ENCODE measurements at places on chromosomes 11 and 22.

GRCh38 chr11:62796281-62796680 lies 4.5 kb upstream of the TMEM223 start:
- DNase-seq, result no peak

DNA sequence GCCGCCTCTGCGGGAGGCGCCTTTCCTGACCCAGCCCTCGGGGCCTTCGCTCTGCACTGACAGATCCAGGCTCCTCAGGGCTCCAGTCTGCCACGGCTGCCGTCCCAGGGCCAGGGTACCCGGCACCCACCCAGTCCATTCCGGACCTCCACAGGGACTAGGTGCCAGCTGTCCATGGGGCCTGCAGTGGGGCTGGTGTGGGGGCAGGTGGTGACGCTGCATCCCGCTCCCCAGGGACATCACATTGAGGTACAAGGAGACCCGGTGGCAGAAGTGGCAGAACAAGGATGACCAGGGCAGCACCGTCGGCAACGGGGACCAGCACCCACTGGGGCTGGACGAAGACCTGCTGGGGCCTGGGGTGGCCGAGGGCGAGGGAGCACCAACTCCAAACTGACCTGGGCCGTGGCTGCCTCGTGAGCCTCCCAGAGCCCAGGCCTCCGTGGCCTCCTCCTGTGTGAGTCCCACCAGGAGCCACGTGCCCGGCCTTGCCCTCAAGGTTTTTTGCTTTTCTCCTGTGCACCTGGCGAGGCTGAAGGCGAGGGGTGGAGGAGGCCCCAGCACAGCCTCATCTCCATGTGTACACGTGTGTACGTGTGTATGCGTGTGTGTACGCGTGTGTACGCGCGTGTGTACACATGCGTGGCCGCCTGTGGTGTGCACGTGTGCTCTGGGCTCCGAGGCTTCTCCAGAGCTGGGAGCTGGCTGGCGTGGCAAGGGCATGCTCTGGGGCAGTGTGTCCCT lies 16.7 kb downstream of the RNH1 start:
- DNase-seq, result no peak

DNA sequence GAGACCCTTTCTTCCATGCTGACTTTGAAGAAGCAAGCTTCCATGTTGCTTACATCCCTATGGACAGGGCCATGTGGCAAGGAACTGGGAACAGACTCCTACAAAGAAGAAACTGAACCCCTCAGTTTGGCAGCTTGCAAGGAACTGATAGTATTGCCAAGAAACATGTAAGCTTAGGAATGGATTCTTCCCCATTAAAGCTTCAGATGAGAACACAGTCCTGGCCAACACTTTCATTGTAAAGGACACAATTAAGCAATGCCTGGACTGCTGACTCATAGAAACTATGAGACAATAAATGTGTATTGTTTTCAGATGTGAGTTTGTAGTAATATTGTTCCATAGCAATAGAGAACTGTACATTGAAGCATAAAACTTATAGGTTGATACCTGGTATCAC lies 82.4 kb downstream of the AASDHPPT start:
- DNase-seq, result no peak

DNA sequence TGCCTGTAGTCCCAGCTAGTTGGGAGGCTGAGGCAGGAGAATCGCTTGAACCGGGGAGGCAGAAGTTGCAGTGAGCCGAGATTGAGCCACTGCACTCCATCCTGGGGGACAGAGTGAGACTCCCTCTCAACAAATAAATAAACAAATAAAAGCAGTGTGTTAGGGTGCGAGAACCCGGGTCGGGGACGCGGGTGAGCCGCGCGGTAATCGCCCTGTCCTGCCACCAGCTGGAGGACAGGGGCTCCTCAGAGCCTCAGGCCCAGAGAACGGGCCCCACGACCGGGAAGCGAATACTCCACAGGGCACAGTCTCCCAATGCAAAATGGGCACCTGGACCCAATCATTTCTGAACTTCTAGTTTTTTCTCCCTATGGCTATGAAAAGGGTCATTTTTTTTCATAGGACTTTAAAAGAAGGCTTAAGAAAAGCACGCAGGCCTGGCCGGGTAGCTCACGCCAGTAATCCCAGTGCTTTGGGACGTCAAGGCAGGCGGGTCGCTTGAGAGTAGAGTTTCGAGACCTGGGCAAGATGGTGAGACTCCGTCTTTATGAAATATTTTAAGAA lies 744 bp upstream of the MCM5 start:
- peak; percentile 27 for DNase-seq

DNA sequence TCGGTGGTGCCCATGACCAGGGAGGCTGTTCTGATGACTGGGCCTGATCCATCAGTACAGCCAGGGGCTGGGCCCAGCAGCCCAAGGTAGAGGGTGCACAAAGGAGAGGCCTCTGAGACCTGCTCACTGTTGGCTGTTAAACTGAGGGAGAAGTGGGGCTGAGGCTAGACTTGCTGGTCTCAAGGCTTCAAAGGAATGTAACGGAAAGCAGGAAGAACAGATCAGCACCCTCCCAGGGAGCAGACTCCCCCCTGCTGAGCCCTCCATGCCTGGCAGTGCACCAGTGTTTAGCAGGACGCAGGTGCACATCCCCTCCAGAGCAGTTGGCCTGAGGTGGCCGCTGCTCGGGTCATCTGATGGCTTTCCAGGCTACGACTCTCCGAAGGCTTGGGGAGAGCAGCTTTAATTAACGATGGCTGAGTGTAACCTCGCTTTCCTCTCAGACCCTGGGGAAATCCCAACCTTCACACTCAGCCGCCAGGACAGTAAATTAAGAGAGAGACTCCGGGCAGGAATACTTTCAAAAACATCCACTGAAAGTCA lies 255.7 kb upstream of the NARS2 start:
- DNase-seq, result no peak

DNA sequence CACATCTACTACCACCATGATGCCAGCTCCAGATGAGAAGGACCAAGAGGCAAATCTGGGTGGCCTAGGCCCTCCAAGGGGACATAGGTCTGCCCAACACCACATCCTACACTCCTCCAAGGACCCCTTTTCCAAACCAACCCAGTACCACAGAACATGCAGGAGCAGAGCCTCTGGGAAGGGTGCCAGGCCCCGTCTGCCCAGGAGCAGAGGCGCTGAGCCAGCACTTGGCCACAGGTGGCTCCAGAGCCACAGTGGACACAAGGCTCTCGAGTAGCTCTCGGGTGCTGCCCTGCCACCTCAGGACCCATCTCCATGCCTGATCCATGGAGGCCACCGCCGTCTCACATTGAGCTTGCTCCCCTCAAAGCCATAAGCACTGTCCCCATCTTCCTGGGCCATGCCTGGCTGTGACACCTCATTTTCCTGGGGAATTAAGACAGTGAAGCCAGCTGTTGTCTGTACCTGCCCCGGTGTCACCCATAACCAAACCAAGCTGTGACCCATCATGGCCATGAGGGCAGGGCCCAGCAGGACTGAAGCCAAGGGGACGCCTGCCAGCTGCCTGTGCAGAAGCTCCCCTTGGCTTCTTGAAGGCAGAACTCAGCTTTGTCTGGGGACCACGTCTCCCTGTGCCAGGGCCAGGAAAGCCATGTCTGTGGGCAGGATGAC lies 7.4 kb downstream of the MOB2 start:
- DNase-seq, result no peak

- peak; percentile 39 for DNase-seq
These were observed 875 bp upstream of the STT3A start for GRCh38 chr11:125591649-125592304.

DNA sequence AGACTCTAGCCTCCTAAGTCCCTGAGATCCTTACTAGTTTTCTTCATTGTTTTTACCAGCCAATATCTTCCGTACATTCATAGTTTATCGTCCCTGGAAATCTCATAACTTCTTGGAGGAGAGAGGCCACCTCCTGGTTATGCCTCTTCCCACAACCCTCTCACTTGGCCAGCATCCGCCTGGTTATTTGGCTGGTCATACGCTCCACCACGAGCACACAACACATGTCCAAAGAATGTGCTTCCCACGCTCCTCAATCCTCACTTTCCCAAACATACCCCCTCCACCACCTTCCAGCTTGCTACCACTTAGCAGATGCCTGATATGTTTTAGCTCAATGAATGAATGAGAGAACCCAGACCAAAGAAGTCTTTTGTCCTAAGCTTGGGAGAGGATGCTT lies 83.5 kb upstream of the EIF3D start:
- DNase-seq, result no peak

- DNase-seq, result no peak
These were observed 58.7 kb upstream of the SLC5A12 start for GRCh38 chr11:26780376-26781085.

DNA sequence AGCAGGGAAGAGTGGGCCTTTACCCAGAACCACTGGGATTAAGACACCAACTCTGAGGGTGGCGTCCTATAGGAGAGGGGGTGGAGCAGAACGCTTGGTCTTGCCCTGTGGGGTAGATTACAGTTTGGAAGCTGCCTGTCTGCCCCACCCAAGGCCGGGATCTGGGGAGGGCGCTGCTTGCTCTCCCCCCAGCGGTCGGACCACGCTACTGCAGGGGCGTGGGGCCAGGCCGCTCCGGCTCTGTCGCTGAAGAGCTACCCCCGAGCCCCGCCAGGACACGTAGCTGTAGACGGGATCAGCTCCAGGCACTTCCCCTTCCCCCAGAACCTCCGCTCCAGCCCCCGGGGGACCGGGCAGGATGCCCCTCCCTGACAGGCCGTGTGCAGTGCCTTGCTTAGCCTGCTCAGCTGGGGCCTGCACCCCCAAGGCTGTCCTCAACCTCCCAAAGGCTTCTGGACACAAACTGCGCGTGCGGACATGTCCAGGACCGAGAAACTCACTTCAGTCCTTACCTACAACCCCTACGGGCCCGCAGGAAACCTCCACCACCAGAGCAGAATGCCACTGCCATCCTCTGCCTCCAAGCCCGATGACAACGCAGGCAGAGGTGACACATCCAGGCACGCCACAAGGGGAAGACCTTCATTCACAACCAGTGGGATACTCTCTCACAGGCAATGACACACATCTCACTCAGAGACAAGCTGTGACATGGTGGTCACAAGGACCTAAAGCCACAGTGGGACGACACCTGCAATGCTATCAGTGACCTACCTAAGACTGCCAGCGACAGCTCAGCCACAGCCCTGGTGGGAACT lies 3.6 kb downstream of the AHNAK start:
- peak; percentile 82 for DNase-seq

- no peak for DNase-seq
These were observed 58.4 kb downstream of the GALNT18 start for GRCh38 chr11:11563200-11563975.

DNA sequence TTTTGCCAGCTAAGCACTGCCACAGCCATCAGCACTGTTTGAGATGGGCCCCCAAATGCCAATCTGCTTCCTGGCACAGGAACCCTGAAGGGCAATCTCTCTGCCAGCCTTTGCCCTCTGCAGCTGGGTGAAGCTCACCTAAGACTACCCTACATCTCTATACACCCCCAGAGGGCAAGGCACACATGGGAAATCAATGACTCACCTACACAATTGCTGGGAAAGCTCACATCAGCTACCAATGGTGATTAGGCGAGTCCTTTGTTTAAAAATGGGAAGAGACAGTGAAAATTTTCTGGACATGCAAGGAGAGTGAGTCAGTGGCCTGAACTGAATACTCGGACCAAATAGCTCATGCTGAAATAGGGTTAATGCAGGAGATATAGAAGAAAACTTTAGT lies 12.6 kb upstream of the PRDM11 start:
- DNase-seq, result no peak

Data from activated CD4-positive, alpha-beta T cell treated with anti-CD3 and anti-CD28 coated beads, Interleukin-2, amount 50 U/mL, for 48 hours (primary cell).